ENCODE measurements at places on chromosomes 12 and 14. TPM values are rescaled to one million over a fixed set of nuclear protein-coding genes. Genes with fewer than 3 reads are reported as not detected.

DNA sequence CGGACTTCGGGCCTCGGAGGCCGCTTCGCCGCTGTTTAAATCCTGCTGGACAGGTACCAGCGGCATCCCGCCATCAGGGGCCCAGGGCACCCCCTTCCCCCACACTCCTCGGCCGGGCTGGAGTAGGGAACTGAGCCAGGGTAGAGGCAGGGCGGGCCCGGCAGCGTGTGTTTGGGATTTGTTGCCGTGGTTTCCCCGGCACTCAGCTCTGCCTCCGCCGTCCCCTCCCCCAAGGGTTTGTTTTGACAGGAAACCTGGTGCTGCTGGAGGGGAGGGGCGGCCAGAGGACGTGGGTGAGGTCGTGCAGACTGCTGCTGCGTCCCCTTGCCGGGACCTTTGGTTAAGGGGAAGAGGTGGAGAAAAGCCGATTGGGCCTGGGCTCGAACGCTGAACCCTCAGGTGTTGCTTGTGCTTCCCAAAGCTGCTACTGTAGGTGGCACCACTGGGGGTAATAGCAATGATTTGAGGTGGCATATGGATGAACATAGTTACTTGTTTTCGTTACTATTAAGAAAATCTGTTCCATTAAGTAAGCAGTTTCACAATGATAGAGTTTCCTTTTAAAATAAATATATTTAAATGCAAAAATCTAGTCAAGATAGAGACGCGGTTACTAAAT is 778 bp downstream of the TCP11L2 start:
- peak; percentile 68 for DNase-seq

- DNase-seq = no peak
Observed at GRCh38 chr14:52776816-52777215, 14.6 kb downstream of the GNPNAT1 start.

DNA sequence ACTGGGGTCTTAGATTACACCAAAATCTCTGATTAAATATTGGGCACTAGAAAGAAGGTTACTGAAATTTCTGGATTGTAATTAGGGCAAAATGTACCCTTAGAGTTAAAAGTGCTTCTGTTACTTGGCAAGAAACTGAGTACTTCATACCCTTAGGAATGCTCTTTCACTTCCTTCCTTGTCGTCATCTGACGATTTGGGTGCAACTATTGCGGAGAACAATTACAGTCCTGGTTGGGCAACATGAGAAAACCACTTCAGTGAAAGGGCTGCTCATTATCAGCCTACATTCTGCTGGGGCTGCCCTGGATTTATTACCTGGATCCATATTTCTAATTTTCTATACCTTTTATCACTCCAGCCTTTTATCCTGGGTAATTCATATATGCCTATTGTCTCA is 348.5 kb upstream of the MDGA2 start:
- DNase-seq = no peak

GRCh38 chr12:49553512-49554088 is 14.3 kb downstream of the MCRS1 start:
- peak; percentile 73 for DNase-seq

The SMIM41 gene
- total RNA-seq = 0.15 TPM
